Activated CD8-positive, alpha-beta memory T cell treated with anti-CD3 and anti-CD28 coated beads for 1 hour (primary cell): ENCODE measurements at places on chromosomes 3 and 15.

- no peak for DNase-seq
These were observed 11.8 kb upstream of the EID1 start for GRCh38 chr15:48866141-48866563.

DNA sequence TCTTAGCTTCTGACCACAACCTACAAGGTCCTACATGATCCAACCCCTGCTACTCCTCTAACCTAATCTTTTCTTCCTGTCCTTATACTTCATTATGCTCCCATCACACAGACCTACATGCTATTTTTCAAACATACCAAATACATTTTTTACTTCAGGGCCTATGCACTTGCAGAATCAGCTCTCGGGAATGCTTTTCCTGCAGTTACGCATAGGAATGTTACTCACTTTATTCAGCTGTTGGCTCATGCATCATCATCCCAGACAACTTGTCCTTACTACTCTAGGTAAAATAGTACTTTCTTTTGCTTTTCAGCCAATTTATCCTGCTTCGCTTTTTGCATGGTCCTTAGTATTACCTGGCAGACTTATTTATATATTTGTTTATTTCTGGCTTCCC is 105.6 kb downstream of the OXSM start:
- DNase-seq = no peak

- DNase-seq = no peak
These were observed 60.4 kb downstream of the HMG20A start for GRCh38 chr15:77480859-77481633.

GRCh38 chr3:62845996-62846395 is 29.2 kb downstream of the CADPS start:
- DNase-seq = no peak

- no peak for DNase-seq
These were observed 200.7 kb downstream of the SOX2 start for GRCh38 chr3:181912384-181912783.

DNA sequence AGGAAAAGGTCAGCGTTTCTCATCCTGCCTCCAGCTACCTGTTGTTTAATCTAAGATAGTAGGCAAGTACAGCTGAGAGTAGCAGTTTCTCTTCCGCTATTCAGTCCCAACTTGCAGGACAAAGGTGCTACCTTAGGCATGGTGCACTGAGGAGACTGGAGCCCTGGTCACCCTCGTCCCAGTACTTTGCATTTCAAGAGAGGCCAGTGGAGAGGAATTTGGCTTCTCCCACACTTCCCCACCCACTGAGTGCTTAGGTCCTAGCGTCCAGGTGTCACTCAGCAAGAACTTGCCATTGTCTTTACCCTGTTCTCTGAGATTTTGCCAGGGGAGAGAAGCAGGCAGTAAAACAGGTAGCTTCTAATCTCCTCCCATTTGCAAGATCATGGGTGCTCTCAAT is 12.5 kb upstream of the RPN1 start:
- no peak for DNase-seq

DNA sequence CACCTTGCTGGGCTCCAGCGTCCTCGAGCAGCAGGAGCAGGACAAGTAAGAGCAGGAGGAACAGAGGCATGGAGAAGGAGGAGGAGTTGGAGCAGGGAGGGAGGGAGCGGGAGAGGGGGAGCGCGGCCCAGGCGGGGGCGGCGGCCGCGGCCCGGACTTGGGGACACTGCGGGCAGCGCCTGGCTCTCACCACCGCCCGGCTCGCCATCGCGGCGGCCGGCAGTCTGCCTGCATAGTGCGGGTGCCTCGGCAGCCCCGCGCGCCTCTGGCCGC is 440 bp downstream of the DCBLD2 start:
- DNase-seq = no peak

DNA sequence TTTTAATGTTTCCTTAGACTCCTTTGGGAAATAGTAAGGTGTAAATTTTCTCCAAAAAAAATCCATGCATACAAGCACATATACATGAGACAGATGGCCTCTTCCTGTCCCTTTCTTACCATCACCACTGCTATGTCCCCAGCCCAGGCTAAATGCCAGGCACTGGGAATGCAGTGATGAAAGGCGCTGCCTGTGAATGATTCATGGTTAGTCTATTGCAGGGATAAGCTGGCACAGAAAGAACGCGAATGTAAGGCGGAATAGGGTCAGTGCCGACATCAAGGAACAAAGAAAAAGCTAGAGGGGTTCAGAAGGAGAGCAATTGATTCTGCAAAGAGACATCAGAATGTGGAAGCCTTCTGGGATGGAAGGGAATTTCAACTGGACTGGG is 36.2 kb upstream of the CFAP161 start:
- no peak for DNase-seq

DNA sequence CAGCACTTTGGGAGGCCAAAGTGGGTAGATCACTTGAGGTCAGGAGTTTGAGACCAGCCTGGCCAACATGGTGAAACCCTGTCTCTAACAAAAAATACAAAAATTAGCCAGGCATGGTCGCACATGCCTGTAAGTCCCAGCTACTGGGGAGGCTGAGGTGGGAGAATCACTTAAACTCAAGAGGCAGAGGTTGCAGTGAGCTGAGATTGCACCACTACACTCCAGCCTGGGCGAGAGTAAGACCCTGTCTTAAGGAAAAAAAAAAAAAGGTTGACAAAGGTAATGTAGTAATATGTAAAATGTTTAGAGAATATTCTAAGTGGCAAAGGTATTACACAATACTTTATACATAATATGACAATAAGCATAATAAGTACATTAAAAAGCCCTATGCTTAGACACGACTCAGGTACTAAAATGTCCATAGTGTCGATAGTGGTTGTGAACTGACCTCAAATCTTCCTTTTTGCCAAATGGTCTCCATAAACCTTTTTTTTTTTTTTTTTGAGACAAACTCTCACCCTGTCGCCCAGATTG is 16.5 kb downstream of the RPN1 start:
- no peak for DNase-seq

GRCh38 chr3:106810300-106810875 is 566.9 kb upstream of the CCDC54 start:
- DNase-seq = no peak

DNA sequence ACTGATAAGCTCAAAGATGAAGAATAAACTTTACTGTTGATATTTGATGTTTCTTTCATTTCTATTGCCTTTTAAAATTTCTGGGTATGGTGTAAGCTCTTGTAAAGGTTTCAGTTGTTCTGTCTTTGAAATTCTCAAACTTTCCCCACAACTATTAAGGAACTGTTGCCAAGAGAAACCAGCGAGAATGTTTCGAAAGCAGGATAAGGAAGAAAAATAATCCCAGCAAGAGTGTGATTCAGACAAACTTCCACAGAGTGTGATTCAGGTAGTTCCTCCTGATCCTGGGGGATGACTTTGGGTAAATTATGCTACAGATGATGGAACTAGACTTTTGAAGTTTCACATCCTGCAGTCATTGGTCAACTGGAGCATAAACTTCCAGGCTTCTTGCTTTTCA is 632.0 kb downstream of the NSUN3 start:
- DNase-seq = no peak

- no peak for DNase-seq
These were observed 12.4 kb upstream of the CHRM5 start for GRCh38 chr15:33955945-33956344.

- no peak for DNase-seq
These were observed 29.8 kb downstream of the LDHAL6B start for GRCh38 chr15:59236394-59236793.

- no peak for DNase-seq
These were observed 197.7 kb downstream of the CD47 start for GRCh38 chr3:107892955-107893624.

GRCh38 chr15:41801850-41802455 is 25.9 kb upstream of the JMJD7 start:
- DNase-seq = no peak

DNA sequence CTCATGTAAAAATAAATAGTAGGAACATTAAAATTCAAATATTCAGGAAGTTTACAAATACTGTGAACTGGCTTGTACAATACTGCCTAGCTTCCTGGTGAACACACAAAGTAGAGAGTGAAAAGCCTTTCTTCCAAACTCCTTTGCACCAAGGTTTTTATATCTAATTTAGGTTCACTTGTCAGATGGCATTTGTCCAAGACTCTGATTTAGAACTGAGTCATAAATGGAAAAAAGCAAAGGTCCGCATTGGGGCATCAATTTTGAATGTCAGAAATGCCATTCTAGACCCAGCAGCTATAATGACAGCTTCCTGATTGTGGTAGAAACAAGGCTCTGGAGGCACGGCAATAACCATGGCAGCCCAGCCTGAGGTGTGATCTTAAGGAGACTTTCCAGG is 160.7 kb downstream of the PDE8A start:
- no peak for DNase-seq

DNA sequence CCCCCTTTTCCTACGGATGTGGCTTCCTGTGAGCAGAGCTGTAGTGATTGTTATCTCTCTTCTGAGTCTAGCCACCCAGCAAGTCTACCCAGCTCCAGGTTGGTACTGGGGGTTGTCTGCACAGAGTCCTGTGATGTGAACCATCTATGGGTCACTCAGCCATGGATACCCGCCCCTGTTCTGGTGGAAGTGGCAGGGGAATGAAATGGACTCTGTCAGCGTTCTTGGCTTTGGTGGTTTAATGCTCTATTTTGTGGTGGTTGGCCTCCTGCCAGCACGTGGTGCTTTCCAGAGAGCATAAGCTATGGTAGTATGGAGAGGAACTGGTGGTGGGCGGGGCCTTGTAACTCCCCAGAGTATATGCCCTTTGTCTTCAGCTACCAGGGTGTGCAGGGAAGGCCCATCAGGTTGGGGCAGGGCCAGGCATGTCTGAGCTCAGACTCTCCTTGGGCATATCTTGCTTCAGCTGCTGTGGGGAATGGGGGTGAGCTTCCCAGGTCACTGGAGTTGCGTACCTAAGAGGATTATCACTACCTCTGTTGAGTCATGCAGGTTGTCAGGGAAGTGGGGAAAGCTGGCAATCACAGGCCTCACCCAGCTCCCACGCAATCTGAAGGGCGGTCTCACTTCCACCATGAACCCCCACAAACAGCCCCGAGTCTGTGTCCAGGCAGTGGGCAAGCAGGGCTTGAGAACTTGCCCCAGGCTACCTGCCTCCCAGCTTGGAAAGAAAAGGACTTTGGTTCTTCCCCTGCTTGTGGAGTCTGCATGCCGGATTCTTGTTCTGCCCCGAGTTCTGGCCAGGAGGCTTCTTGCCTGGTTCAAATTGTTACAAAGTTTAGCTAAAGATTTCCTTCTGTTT is 9.0 kb upstream of the ADGRG7 start:
- DNase-seq = no peak
